WTC11 (cell line): ENCODE measurements at places on chromosomes 1 and 21. TPM values are rescaled to one million over a fixed set of nuclear protein-coding genes. Genes with fewer than 3 reads are reported as not detected.

DNA sequence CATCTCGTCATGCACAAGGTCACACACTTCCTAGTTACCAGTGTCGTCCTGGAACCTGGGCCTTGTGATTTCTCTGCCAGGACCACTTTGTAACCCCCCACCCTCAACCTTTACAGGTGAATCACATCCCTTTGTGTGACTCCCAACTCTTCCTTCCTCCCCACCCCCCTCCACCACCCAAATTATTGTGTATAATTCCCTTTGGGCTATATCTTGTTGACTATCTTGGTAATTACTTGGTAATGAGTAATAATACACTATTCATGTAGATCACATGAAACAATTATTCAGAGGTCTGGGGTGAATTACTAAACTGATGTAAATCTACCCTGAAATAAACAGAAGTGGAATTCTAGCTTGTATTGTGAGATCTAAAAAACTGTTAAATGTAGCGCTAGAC is 1.7 kb downstream of the KCNK1 start:
- no peak for DNase-seq

GRCh38 chr1:233863901-233864545 is 40.5 kb upstream of the SLC35F3 start:
- no peak for DNase-seq

GRCh38 chr1:172973424-172973823 is 77.3 kb downstream of the TNFSF18 start:
- no peak for DNase-seq

- DNase-seq: no peak
Measured at GRCh38 chr1:231364192-231364591, 26.1 kb downstream of the SPRTN start.

DNA sequence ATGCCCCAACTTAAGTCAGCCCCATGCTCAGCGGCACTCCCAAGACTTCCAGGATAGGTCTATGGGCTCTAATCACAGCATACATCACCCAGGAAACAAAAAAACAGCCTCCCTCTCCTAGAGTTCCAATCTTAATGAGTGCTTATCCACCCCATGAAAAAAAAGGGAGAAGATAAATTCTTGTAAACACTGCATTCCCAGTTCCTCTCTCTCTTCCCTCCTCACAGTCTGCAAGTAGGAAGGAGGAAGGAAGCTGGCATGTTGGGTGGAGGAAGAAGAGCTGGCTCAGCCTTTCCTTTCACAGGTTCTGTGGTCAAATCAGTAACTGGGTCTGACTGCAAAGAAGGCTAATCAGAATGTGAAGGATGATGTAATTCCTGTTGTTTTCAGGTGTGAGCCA is 69.9 kb upstream of the ZC3H11B start:
- DNase-seq: no peak

DNA sequence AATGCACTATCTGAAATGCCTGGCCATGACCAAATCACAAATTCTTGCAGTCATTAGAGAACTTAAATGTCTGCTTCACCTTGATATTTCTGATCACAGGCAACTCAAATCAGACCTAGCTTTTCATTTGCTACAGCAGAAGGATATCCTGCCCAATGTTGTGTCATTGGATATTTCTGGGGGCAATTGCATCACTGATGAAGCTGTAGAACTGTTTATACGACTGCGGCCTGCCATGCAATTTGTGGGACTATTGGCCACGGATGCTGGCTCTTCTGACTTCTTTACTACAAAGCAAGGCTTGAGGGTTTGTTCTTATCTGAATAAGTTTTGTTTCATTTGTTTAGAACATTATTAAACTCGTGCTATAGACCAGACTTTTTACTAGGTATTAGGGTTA is 14.9 kb downstream of the ZYG11A start:
- no peak for DNase-seq

- no peak for DNase-seq
Measured at GRCh38 chr21:43778469-43779335, 2.6 kb upstream of the CSTB start.

- no peak for DNase-seq
Measured at GRCh38 chr1:67372136-67372535, 58.1 kb downstream of the SERBP1 start.

DNA sequence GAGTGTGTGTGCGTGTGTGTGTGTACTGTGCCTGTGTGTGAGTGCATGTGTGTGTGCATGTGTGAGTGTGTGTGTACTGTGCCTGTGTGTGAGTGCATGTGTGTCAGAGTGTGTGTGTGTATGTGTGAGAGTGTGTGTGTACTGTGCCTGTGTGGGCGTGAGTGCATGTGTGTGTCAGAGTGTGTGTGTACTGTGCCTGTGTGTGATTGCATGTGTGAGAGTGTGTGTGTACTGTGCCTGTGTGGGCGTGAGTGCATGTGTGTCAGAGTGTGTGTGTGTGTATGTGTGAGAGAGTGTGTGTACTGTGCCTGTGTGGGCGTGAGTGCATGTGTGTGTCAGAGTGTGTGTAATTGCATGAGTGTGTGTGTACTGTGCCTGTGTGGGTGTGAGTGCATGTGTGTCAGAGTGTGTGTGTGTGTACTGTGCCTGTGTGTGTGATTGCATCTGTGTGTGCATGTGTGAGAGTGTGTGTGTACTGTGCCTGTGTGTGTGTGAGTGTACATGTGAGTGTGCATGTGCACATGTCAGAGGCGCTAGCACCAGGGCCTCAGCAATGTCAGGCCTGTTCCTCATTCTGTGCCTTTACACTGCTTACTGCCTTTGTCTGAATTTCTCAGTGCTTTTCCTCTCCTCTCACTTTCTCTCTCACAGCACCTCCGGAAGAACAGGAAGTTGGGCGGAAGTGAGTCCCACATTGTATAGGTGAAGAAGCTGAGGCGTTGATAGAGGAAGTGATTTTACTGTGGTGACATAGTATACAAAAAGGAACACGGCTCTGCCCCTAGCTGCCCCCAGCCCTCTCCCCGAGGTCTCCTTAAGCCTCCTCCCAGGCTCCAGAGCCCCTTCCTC is 4.9 kb downstream of the SLC5A9 start:
- DNase-seq: no peak

DNA sequence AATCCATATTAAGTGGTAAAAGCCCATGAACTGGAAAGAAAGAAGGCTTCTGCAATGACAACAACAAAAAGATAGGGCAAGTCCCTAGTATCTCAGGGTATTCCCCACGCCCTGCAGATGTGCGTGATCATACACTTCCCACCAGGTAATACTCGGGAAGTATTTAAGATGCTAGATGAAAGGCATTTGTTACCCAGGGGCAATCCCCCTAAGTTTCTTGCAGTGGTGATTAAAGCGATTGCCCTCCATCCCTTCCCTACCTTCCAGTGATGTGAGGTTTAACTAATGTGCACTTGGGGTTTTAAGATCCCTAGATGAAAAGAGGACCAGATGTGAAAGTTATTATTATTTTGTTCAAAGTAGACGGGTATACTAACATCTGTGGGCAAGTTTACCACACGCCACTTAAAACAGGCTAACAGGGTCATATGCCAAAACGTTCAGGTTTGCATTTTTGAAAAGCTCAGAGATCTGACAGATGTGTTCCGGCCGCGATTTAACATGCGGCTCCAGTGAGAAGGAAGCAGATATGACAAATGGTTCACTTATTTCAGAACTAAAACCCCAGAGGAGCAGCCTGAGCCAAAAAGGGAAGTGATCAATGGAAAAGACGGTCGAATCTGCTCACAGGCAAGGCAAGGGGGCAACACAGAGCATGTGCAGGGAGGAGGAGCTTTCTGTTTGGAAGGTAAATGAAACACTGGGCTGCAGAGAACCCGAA is 17.4 kb downstream of the TIAM1 start:
- DNase-seq: no peak

The LMX1A gene
- not detected in 3 replicates for total RNA-seq

The OMA1 gene
- 10.5 to 13.1 TPM (median 11.7 TPM) in 3 replicates for total RNA-seq
